ENCODE measurements at places on chromosomes 16 and 17.
A peak's percentile ranks its signal among the peaks of the same experiment; 100 is the strongest.

- DNase-seq, result no peak
These were observed 30.4 kb downstream of the ATP2C2 start for GRCh38 chr16:84398701-84399100.

DNA sequence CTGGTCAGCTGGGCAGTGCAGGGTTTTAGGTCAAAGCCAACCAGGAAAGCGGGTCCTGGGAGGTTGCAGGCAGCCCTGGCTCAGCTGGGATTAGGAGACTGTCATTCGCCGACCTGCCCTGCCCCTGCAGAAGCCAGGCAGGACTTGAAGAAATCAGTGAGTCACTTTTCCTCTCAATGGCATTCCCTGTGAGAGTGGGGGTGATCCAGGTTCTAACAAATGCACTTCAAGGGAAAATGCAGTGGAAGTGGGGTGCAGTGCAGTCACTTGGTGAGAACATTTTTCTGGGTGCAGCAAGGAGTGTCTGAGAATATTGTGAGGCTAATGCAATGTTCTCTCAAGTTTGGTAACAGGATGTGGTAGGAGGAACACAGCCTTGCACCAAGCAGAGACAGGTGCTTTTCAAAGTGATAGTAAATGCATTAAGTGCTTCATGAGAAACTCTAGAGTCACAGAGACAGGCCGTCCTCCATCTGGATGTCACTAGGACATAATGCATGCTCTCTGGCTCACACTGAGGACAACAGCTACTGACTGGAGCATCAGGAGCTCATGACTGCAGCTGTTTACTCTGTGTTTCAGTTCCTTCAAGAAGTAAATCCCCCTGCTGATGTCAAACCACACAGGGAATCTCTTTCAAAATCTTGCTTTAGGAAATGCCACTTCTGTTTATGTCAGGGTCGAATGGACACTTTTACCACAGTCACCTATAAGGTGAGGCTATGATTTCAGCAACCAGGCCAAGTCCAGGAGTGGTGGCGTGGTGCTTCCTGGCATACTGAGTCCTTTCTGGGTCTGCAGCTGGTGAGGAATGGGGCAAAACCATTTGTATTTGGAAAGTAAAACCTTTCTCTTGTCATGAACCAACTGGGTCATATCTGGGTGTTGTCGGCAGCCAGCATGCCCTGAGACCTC is 16.7 kb downstream of the CDK5R1 start:
- no peak for DNase-seq

- no peak for DNase-seq
These were observed 840 bp downstream of the ADCY7 start for GRCh38 chr16:50267151-50267631.

- DNase-seq, result no peak
These were observed 26.5 kb upstream of the CDR2 start for GRCh38 chr16:22400900-22401299.

DNA sequence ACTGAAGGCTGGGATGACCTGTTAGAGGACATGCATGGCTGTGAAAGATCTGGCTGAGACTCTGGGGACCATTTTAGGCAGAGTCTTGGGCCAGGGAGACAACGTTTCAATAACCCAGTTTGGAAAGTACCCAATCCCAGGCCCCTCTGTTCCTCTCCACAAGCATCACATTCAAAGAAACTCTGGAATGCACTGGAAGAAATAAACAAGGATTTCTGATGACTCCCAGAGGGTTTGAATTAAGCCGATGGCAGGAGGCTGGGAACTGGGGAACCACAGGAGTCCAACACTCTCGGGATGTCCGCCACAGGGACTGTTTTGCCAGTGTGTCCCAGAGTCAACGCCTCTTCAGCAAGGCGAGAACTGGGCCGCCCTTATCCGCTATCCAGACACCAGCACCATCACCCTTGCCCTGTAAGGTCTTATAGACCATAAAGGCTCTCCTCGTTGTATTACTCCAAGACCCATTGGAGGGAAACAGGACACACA is 3.3 kb downstream of the PMP22 start:
- DNase-seq, result no peak

GRCh38 chr16:4323845-4324488 is 8.1 kb downstream of the GLIS2 start:
- DNase-seq, result no peak

- no peak for DNase-seq
These were observed 443.8 kb upstream of the EEF2KMT start for GRCh38 chr16:5541356-5541755.

DNA sequence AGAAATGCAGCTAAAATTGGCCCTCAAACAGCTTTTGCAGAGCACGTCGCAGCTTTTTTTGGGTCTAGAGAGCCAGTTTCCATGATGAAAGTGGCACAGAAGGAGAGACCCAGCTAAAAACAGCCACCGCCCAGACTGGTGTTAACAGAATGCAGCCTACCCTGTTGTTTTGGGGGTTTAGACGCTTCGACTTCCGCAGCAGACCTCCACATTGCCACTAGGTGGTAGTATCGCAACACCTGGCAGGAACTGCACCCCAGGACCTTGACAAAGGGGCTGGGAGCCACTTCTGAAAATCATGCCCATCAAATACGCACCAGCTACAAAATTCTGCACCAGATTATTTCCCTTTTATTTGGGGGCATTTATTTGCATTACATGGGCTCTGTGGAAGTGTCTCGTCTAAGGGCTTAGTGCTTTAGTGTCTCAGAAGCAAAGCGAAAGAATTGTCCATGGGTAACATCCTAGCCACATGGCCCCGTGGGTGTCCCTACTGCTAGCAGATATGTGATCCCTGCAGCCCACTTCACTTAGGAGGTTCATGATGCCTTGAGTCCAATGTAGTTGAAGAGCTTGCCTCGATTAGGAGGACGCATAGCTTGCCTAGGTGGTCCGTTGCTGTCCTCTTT is 167.1 kb downstream of the HAPSTR1 start:
- DNase-seq, result peak; percentile 38

DNA sequence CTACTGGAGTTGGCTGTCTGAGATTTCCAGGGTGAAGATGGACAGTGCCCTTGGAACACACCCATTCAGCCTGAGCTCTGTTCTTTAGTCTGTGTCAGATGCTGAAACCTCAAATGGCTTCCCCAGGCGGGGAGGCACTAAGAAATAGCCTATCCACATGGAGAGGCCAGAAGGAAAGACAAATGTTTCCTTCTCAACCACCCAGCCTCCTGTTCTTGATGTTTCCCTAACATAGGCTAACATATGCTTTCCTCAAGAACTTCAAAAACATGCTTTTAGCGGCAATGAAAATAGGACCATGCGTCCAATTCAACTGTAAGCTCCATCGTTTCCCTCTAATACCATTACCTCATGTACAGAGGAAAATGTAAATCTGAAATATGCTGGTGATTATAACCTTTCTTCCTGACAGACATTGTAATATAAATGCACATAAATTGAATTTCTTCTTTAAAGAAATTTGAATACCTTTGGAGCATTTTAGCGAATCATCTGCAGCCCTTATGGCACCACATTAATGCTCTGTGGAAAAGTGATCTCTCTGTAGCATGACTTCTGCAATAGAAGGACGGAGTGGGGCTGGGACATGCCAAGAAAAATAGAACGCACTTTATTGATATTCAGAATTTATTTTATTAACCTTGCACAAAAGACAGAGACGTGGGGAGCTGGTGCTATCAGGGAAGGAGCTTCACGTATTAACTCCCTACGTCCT is 60.1 kb downstream of the IRX3 start:
- DNase-seq, result no peak

DNA sequence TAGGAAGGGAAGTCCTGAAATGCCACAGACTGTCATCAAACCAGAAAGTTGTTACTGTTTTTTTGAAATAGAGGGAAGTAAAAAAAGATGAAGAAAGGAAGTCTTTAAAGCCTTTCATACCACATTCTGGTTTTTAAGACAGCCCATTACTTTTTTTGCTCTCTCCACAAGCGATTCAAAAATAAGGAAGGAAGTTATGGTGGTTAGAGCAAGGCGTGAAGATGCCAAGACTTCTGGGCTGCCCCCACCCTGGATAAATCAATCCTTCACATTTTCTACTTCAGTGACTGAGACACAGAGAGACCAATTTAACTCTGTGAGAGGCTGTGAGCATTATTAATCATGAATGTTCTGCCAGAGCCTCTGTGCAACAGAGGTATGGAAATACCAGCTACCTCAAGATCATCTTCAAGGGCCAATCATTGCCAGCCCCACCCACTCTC is 82.3 kb upstream of the BCAR1 start:
- no peak for DNase-seq

GRCh38 chr16:87689956-87690465 is 75.8 kb downstream of the KLHDC4 start:
- DNase-seq, result no peak

DNA sequence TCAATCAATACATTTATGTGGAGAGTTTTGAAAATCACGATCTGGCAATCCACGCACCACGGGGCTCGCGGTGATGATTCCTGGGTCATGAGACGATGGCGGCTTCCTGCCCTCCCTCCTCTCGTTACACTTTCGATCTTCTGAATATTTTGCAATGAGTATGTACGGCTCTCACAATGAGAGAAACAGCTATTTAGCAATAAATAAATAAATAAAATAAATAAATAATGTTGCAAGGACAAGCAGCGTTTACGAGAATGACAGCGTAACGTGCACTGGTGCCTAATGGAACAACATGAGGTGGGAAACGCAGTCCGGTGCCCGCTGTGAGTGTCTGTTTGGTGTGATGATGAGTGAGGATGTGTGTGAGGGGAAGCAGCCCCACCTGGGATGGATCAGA is 46.7 kb upstream of the JPH3 start:
- no peak for DNase-seq

DNA sequence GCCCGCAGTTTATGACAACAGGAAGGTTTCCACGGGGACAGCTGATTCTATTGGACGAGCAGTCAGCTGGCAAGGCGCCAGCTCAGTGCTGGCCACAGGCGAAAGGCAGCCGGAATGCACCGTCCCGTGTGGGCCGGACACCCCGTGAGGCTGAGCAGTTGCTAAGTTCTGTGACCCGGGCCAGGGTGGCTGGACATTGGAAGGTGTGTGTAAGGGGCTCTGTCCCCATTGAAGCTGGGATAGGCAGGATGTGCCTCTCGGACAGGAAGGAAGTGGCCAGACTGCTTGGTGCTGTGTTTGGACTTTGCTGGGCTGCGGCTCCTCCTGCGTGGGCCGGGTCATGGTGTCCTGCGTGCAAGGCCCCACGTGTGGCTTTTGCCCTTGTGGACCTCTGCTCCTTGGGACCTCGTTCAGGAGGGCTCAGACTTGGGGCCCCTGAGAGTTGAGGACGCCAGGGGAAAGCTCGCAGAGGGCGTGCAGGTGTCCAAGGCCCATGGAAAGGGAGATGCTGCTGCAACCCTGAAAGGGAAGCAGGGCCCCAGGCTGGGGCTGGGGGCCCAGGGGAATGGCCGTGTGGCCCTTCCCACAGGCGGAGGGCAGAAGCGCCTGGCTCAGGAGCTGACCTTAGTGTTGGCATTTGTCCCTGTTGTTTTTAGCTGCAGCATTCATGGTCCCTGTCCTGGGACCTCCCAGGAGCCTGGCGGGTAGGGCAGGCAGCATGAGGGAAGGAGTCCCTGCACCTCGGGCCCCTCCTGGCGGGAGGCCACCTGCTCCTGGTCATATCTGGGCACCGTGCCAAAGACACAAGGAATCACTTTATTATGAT is 10.0 kb downstream of the BAIAP2 start:
- DNase-seq, result peak; percentile 59

GRCh38 chr16:69924041-69924775 is 26.9 kb upstream of the CLEC18A start:
- no peak for DNase-seq

DNA sequence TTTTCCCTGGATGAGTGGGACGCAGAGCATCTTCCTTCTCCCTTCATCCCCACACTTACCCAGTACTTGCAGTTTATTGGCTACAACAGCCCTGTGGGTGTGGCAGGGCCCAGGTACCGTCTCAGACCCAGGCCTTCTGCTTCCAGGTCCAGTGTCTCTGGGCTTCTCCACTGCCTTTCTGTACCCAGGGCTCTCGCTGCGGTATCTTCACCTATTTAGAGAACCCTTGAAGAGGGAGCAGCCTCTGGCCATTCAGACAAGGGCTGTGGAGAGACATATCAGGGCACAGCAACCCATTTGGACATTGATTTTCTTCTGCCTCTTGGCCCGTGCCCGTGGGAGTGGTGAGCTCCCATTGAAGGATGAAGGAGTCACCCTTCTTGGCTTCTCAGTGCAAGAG is 17.3 kb downstream of the TBX4 start:
- DNase-seq, result no peak

DNA sequence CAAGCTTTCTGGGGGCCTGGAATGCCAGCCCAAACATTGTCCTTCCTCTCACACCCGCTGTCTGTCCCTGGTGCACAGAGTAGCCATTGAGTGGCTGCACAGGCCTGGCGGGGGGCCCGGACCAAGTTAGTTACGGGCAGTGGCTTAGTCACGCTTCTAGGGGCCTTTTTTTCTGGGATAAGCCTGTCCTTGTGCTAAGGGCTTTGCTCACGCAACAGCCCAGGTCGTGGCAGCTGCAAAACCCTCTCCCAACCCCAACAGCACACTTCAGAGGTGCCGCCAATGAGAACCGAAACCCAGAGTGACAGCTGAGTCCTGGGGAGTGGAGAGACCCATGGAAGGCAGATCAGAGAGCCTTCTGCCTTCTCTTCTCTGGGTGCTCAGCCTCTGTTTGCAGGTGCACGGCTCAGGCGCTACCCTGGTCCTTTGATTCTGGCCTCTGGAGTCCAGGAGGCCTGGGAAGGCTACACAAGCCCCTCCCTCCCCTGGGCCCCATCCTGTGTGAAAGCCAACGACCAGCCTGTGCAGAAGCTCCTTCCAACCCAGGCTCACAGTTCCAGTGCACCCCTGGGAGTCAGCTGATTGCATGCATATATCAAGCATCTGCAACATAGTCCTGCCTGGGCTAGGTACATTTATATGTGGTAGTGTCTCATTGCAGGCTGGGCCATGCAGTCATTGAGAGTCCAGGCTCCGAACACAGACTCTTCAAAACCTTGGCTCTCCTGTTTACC is 9.1 kb downstream of the WSCD1 start:
- DNase-seq, result no peak

GRCh38 chr17:63996430-63997182 is 1.5 kb upstream of the PRR29 start:
- DNase-seq, result no peak

GRCh38 chr16:90046122-90046970 is 27.1 kb upstream of the DBNDD1 start:
- peak; percentile 77 for DNase-seq

DNA sequence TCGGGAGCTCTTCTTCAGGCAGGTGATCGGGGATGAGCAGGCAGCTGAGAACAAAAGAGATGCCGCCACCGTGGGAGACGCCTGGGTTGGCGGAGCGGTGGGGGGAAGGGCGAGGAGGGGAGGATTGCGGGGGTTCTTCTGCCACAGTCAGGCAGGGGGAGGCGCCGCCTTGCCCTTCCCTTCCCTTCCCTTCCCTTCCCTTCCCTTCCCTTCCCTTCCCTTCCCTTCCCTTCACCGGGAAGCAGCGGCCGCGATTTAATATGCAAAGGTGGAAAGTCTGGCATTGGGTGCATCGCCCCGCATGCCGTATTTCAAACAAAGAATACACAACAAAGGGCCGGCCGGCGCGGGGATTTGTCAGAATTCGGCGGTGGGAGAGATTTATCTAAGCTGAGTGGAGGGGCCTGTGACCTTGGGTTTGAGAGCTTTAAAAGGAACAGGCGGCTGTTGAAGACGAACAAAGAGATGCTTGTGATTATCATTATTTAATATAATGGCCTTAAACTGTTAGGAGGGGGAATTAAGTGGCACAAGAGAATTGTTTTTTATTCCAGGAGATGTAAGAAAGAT is 262.3 kb upstream of the TNRC6C start:
- peak; percentile 75 for DNase-seq
